Transverse colon (tissue), 4 donors: ENCODE measurements at places on chromosomes 2 and 18.
A peak's percentile ranks its signal among the peaks of the same experiment; 100 is the strongest.

DNA sequence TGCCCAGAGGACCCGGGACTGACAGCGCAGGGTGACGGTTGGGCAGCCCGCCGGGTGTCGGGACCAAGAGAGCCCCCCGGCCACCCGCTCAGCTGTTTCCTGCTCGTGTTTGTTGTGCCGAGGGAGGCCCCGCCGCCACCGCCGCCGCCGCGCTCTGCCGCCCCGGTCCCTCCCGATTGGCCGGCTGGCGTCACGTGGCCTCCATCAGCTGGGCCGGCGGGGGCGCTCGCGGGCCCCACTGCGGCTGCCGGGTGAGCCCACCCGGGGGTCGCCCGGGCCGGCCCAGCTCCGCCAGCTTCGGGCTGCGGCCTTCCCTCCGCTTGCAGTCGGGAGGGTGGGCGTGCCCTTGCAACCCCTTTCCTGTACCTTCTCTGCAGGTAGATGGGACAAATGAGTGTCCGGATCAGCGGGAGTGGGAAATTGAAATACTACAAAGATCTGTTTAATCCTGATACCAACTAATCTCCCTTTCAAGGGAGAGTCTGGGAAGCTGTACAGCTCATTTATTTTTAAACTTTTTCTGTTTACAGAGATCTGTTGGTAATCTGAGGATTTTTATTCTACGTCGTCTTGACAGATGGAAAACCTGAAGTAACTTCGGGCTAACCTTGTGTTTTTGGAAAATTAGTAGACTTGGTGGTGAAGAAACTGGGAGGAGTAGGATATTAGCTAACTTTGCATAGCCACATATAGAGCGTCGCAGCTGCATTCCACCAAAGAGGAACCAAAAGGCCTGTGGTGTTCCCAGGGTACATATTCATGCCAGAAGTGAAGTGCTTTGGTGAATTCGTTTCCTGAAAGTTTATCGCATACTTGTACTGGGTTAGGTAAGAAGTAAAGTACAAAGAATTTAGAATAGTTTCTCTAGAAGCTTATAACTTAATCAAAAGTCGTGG is 1.2 kb downstream of the YPEL5 start:
- peak; percentile 85 for DNase-seq

GRCh38 chr2:38748943-38749804 is 2.0 kb downstream of the SRSF7 start:
- DNase-seq: no peak

GRCh38 chr2:3233877-3234276 is 143.7 kb downstream of the EIPR1 start:
- DNase-seq: peak; percentile 55

- DNase-seq: no peak
Measured at GRCh38 chr18:8538935-8539334, 70.3 kb upstream of the RAB12 start.

- DNase-seq: no peak
Measured at GRCh38 chr2:45141883-45142866, 132.9 kb upstream of the SIX2 start.

DNA sequence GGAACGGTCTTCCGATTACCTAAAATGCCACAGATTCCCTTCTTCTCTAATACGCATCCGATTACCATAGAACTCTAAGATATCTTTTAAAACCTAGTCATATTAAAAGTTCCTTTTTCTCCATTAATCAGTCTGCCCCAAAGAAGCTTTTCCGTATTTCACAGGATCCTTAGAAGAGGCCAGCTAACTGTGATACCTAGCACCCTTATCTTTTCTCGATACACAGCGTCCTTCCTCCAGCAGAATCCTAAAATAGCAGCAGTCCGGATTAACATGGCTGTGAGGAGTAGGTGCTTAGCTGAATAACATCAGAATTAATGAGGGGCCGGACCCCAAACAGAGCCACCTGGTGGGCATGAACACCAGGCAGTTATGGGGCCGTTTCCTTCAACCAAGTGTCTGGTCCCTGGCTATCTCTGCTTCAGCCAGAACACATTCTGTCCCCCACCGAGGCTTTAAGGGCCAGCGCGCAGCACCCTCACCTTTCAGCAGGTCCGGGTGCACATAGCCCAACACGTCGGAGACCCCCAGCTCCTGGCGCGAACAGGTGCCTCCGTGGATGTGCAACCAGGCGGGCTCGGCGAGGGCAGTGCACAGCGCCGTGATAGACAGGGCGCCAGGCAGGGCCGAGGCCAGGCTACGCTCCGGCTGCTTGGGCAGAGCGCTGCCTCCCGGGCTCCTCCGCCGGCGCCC is 995 bp downstream of the TMEM127 start:
- DNase-seq: no peak

DNA sequence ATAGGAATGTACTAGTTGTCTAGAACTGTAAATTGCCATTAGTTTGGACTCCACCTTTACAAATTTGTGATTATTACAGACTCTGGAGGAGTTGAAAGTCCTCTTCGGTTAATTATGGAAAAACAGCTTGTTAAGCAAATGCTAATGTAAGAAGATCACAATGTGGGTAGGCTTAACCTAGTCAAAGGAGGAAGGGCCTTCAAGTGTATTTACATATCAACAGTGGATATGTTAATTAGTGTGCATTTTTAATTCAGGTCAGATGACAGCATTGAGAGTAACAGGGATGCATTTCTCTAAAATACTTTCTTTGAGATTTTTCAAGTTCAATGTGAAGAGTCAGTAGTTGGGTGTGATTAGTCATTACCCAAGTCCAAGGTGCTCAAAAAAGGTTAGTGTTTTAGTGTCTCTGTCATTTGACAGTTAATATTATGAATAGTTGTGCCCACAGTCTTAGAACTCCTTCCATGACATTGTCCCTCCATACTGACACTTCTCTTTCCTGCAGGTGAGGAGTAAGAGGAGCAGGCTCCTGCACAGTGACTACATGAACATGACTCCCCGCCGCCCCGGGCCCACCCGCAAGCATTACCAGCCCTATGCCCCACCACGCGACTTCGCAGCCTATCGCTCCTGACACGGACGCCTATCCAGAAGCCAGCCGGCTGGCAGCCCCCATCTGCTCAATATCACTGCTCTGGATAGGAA is 28.0 kb downstream of the CD28 start:
- DNase-seq: no peak

- DNase-seq: peak; percentile 54
Measured at GRCh38 chr2:185291035-185291647, 447.5 kb upstream of the FSIP2 start.

GRCh38 chr2:39313575-39313974 is 69.8 kb upstream of the CDKL4 start:
- no peak for DNase-seq

DNA sequence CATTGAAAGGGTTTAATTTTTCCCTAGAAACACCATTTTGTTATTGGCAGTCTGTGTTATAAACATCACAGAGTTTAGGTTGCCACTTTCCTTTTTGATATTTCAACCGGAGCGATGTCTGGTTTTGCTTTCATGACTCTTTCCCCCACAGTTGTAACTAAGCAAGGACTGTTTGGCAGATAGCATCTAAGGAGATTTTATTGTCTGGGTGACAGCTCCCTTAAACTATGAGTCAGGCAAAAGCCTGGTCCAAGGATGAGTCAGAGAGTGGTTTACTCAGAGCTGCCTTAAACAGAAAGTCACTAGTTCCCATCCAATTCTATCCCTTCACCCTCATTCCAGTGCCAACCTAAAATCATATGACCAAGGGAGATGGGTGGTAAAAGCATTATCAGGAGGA is 341.6 kb upstream of the VWC2L start:
- DNase-seq: no peak

DNA sequence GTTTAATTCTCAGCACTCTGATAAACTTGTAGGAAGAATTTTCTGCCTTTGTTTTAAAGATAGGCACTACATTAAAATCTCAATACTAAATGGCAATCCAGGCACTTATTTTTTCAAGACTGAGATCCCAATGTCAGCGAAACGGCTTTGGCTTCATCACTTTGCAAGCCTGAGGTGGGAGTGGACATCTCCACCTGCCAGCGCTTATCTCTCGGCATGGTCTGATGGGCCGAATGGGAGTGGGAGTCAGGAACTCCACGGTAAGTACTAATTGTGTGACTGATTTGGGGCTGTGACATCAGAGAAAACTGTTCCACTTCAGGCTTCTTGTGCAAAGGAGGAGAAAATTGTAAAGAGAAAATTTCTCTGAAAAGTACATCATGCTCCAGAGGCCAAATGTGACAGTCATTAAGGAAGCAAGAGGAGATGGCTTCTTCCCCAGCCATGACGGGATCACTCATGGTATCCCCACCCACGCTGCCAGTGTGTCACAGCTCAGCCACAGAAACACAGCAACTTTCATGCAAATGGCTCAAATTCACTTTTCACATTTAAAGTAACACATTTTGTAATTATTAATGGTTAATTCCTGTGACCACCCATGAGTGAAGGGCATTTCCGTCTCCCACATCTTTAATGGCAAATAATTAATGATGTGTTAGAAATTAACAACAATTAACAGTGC is 385.5 kb upstream of the HNRNPA3 start:
- DNase-seq: no peak

- DNase-seq: no peak
Measured at GRCh38 chr2:72108121-72108520, 39.5 kb downstream of the CYP26B1 start.

GRCh38 chr18:76488190-76488589 is 6.9 kb downstream of the ZNF516 start:
- no peak for DNase-seq

- DNase-seq: no peak
Measured at GRCh38 chr2:218281449-218281848, 10.9 kb downstream of the TMBIM1 start.

- DNase-seq: no peak
Measured at GRCh38 chr2:175036582-175037018, 31.4 kb upstream of the CHN1 start.

DNA sequence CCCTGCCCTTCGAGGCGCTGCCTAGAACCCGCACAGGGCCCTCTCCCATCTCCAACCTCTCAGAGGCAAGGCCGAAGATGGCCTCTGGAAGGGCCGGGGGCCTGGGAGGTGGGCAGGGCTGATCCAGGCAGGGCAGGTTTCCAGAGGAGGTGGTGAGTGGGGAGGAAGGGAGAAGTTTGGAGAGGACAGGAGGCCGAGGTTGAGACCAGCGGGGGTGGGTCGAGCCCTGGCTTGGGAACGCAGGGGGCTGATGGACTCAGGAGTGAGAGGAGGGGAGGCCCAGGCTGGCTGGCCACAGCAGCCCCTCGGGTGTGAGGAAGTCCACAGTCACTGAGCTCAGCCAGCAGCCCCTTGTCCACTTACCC is 10.5 kb downstream of the CAPN10 start:
- DNase-seq: no peak

GRCh38 chr2:85083092-85083491 is 50.1 kb upstream of the TCF7L1 start:
- no peak for DNase-seq

GRCh38 chr2:217023611-217024010 is 163.7 kb upstream of the TNP1 start:
- DNase-seq: no peak

DNA sequence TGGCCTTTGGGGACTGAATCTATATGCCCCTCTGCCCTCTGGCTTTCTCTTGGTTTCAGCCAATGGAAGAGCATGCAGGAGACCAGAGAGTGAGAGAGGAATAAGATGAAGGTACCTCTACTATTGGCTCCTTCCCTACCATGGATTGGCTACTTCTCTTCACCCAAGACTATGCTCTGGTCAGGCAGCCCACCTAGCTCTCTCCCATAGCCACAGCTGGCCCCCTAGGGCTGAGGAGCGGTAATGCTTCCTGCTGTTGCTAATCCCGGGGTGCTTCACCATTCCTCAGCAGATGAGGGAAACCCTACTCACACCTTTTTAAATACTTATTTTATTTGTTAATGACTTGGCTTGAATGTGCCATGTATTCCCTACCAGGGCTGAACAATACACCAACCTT is 142.4 kb downstream of the MREG start:
- no peak for DNase-seq

DNA sequence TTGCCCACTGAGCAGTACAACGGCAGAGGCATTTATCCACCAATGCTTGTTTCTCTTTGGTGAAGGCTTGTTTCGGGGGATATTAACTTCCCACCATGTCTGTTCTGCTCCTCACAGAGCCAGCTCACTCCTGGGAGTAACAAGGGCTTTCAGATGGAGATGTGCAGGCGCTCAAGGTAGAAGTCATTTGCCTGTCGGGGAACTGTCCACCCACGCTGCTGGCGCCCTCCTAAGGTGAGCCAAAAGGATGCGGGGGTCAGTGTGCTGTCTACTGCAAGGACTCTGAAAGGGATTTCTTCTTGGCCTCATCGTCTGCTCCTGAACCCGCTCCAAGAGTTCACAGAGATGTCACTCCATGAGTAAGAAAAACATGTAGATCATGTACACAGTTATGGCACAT is 57.0 kb upstream of the CYRIA start:
- no peak for DNase-seq

- no peak for DNase-seq
Measured at GRCh38 chr18:52348209-52348608, 8.2 kb downstream of the DCC start.

DNA sequence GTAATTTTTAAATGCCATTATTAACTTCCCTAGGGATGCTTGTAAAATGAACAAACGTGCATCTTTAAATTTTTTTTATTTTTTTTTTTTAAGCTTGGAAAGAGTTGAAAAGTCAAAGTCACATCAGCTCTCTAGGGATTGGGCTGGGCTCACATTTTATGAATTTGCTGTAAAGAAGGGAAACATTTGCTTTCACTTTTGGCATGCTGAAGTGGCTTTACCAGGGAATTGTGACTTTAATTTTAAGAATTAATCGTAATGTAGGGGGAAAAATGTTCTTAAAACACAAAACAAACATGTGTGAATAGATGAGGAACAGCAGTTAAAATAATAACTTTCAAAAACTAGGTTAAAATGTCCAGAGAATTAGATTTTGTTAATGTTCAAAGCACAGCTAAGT is 123.0 kb downstream of the AGAP1 start:
- no peak for DNase-seq

- DNase-seq: no peak
Measured at GRCh38 chr2:101477556-101477955, 2.6 kb upstream of the RFX8 start.
